ENCODE measurements at places on chromosomes 2 and 18.

DNA sequence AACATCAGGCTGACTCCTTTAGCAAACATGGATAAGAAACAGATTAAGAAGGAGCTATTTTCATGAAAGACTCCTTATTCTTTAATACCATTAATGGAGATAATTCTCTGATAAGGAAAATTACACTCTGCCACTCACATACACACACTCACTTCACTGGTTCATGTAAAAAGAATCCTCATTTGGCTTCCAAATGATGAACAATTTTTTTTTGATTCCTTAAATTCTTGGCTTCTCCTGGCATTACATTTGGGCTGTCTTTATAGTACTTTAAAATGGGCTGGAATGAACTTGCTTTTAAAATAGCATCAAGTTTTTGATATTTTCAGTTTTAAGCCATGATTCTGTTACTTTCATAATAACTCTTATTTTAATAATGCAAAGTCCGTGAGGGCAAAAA lies 328.6 kb downstream of the SLC8A1 start:
- no peak for DNase-seq

- DNase-seq, result no peak
Observed at GRCh38 chr2:154457286-154457685, 241.2 kb upstream of the KCNJ3 start.

DNA sequence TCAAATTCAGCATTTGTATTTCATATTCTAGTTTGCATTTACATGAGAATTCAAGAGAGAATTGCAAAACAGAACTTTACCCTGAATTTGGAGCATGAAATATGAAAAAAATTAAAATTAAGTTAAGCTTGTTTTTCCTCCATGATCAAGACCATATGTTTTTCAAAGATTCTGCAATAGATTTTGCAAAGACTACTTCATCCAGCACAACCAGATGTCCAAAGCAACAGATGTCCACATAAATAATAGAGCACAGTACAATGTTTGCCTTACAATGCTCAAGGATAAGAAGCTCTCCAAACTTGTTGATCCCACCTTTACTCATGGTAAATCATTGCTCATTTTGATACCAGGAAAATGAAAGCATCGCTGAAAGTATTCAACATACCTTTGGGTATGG lies 25.6 kb downstream of the FAP start:
- no peak for DNase-seq

GRCh38 chr2:241073166-241074064 lies 28.7 kb downstream of the MTERF4 start:
- no peak for DNase-seq

DNA sequence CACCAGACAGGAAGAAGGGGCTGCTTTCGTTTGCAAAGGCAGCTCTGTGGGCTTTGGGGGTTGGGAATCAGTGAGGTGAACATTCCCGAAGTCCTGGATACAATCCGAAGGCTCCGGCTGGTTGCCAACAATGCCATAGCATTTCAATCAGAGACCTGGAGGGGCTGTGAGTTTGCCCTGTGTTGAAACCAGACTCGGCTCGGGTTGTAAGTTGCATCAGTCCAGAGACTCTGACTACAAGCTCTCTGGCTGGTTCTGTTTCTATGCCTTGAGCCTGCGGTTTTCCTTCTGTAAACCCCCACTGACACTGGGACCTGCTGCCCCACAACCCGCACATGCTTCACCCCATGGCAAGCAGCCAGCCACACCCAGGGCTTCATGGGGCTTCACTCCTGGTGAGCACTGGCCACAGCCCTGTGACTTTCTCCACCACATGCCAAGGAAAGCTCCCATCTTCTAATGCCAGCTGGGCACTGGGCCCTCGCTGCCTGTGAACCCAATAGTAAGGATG lies 85.7 kb upstream of the ODC1 start:
- no peak for DNase-seq

GRCh38 chr2:199439542-199439941 lies 18.2 kb downstream of the SATB2 start:
- DNase-seq, result no peak

DNA sequence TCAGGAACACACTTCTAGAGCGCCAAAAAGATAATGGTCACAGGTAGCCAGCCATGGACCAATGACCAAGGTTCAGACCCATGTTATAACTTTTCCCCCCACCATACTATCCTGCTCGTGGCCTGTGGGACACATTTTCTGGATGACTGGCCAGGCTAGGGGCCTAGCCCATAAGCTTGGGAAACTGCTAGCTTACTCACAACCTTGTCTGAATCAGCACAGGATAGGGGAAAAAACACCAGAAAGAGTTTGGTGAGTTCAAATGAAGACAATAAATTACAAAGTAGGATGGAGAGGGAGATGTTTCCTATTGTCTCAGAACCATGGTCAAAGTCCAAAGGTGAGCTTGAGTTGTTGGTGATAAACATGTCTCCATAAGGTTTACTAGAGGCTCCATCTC lies 156.3 kb upstream of the CCDC68 start:
- no peak for DNase-seq

DNA sequence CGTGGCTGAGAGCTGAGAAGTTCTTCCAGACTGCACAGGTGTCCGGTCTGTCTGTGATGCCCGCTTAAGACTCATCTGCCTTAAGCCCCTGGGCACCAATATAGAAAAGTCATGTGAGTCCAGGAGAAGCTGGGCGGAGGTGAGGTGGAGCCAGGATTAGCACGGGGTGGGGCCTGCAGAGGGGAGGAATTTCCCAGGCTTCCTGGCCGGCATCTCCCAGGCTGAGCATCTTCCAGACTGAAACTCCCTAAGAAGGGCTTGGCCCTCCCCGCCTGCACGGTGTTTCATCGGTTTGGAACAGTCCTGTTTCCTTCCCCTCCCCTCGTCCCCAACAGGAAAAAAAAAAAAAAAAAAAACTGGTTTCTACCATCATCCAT lies 270.3 kb downstream of the ATAD2B start:
- DNase-seq, result no peak

DNA sequence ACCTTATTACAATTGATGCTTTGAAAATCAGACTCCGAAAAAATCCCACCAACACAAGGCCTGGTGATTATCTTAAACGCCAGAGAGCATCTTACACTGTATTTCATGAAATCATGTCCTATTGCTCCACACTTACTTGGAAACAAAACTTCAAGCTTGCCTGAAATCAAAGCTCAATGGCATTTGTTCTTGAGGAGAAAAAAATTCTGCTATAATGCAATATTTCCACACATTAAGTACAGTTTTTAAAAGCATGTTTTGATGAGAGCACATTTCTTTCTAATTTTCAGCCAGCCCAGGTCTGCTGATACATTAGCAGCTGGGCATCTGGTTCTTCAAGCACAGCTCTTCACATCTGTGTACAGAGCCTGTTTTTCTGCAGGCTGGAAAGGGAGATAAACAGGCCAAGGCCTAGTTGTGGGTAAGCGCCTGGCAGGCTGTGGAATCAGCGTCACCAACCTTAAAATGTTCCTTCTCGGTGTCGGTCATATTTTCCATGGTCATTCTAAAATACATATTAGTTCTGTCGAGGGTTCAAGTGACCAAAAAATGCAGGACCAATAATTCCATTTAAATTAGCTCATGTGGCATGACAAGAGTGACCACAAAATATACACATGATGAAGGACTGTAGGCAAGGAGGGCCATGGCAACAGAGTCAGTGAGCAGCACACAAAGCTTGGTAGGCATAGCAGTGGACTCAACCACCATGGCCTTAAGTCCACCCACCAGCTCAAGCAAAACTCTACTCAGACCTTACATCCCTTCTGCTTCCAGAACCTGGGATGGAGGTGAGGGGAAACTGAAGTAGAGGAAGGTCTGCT lies 20.9 kb downstream of the SLC8A1 start:
- DNase-seq, result no peak

GRCh38 chr18:11119959-11120587 lies 29.3 kb downstream of the PIEZO2 start:
- DNase-seq, result no peak

DNA sequence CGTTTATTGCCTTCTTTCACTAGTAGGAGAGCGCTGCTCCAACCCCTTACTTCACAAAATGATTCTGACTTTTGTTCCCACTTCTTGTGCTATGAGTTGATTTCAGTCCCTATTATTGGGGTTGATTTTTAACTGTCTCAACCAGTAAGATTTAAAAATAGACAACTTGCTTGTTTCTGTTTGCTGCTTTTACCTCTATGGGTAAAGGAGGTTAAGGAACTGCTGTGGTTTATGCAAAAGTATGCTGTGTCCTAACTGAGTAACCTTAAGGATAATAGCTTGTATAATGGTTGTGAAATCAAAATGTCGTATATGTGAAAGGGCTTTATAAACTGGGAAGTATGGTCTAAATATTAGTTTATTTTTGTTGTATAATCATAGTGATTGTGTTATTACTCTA lies 22.6 kb downstream of the ALMS1 start:
- DNase-seq, result no peak

Data from C1 segment of cervical spinal cord (tissue), 14 donors.